Right lung (tissue), 10 donors: ENCODE measurements at places on chromosomes 12 and 14. TPM values are rescaled to one million over a fixed set of nuclear protein-coding genes. Genes with fewer than 3 reads are reported as not detected.
A peak's percentile ranks its signal among the peaks of the same experiment; 100 is the strongest.

Gene CFL2
- polyA plus RNA-seq: 43.7 TPM

DNA sequence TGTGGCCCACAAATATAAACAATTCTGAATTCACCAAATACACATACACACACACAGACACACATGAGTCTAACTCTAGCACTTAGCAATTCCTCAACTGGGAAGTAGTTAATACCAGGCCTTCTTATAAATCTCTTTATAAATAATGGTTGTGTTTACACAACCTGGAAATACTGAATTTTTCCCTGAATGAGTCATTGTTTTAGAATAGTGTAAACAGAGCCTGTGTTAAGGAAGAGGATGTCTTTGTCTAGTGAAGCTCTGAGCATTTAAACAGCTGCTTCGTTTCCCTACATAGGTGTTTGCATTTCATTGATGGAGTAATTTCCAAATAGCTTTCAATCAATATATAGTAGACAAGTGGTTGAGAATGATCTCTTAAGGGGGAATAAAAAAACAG is 218.8 kb downstream of the BTG1 start:
- DNase-seq: no peak

Gene GPR162
- 17.0 TPM for polyA plus RNA-seq

Gene PTGER2
- polyA plus RNA-seq: 3.9 TPM

DNA sequence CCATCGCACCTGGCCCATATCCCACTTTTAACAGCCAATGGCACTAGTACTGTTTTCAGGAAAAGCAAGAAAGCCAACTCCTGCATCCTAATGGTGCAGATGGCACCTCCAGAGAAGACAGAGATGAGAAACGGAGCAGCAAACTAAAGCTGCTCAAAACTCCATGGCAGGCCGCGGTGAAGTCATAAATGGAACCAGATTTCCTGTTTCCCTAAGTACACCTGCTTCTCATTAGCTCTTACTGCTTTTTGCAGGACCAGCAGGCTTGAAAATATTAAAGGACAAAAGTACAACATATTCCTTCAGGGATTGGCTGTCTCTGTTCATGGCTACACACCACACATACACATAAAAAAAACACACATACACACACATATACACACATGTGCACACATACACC is 36.7 kb upstream of the LGALS3 start:
- DNase-seq: no peak

GRCh38 chr14:91971188-91971778 is 23.8 kb upstream of the FBLN5 start:
- DNase-seq: no peak

DNA sequence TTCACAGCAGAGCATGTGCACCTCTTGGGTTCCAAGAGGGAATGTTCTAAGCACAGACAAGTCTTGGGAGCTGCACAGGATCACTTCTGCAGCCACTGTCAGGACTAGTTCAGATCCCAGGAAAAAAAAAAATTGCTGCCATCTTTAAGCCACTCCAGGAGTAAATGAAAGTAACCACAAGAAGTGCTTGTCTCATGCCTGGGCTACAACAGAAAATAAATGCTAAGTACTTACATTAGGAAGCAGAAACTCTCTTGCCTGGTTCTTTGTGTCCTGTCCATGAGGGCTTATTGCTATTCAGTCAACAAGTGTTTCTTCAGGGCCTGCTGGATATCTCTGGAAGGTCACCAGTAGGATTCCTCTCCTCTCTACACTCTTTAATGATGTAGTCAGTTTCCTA is 176.1 kb downstream of the KTN1 start:
- no peak for DNase-seq

Gene LBHD2
- not detected for polyA plus RNA-seq

DNA sequence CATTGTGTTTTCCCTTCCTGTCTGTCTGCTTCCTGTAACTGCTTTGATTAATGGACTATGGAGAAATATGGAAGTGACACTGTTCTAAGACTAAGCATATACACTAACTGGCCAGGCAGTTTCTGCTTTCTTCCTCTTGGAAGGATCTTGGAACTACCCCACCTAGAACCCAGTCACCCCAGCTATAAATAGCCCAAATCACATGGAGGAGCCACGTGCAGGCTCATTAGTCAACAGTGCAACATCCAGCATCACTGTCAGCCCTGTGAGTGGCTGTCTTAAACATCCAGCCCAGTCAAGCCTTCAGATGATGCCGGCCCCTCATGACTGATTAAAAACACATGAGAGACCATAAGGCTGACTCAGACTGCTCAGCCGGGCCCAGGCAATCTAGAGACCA is 39.2 kb downstream of the BCAT1 start:
- DNase-seq: no peak

- no peak for DNase-seq
These were observed 12.1 kb downstream of the SLC7A8 start for GRCh38 chr14:23171222-23171975.

- no peak for DNase-seq
These were observed 1241.2 kb upstream of the FLRT2 start for GRCh38 chr14:84288781-84289180.

DNA sequence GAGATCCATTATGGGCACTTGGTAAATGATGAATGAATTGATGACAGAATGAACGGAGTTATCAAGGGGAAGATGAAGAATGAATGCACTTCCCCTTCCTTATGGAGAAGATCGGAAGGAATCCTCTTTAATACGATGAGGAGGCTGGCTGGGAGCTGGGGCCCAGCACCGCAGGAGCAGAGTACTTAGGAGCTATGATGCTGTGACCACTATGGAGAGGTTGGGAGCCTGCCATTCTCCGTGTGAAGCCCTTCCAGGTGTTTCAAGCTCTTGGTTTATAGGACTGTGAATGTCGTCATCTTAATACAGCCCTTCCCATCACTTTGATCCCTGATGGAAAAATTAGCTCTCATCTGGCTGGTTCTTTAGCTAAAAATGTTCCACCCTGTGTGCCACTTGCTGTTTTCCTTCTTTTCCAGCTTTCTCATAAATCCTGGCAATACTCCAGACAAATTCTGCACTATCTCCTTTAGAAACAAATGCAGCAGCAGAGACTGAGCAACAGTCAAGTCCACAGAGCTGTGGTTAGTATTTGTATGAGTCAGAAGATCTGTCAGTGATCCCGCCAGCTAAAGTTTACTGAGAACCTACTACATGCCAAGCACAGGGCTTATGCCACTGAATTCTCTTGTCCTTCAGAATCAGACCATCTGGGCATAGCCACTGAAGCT is 263.1 kb upstream of the CRY1 start:
- DNase-seq: no peak

Gene APOF
- polyA plus RNA-seq: 0.10 TPM

DNA sequence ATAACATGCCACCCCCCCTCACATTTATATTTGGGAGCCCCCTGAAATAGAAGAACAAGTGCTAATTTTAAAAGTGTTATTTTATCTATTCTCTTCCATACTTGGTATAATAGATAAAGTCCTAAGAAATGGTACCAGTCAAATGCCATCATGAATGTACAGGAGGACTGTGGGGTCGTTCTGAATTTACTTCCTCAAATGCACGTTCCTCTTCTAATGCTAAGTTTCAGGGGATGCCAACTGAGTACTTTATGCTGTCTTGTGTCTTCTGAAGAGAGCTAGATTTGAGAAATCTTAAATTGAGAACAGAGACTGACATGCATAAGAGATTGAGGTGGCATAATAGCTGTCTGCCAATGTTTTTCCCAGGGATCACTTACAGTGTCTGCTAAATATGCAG is 59.0 kb downstream of the CFAP54 start:
- no peak for DNase-seq

DNA sequence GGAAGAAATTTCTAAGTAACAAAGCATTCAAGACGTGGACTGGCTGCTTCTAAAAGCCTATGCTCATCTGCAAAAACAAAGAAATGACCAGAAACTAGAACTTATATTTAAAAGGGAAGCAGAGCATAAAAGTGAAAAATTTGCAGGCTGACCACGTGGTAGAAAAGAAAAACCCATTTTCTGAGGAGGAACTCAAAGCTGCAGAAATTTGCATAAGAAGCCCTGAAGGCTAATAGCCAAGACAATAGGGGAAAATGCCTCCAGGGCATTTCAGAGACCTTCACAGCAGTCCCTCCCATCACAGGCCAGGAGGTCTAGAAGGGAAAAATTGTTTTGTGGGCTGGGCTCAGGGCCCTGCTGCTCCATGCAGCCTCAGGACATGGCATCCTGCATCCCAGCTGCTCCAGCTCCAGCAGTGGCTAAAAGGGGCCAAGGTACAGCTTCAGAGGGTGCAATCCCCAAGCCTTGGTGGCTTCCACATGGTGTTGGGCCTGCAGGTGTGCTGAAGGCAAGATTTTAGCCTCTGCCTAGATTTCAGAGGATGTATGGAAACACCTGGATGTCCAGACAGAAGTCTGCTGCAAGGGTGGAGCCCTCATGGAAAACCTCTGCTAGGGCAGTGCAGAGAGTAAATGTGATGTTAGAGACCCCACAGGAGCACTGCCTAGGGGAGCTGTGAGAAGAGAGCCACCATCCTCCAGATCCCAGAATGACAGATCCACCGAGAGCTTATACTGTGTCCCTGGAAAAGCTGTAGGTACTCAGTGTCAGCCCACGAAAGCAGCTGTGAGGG is 55.5 kb downstream of the CHGA start:
- DNase-seq: no peak

Gene LTBP2
- 30.9 TPM for polyA plus RNA-seq

Gene INHBE
- polyA plus RNA-seq: 1.2 TPM

Gene TAS2R42
- polyA plus RNA-seq: not detected

DNA sequence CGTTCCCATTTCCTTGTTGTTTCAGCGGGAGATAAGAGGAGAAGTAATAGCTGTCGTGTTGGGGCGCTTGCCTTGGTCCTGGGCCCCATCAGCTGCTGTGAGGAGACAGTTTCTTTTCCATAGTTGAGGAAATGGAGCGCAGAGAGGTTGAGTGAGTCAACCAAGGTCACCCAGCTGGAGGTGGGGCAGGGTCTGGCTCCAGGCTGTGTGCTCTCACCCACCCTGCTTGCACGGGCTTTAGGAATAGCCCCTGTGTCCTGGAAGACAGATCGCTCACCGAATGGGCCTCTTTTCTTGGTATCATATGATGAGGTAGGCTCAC is 165.7 kb upstream of the RTL1 start:
- no peak for DNase-seq

- peak; percentile 11 for DNase-seq
These were observed 865 bp downstream of the RGS6 start for GRCh38 chr14:71933001-71933587.

Gene CLEC4D
- polyA plus RNA-seq: 0.31 TPM

Gene WNT1
- not detected for polyA plus RNA-seq

Gene KLRC4
- 0.85 TPM for polyA plus RNA-seq

- DNase-seq: peak; percentile 72
These were observed at the start of gene HSPB8 for GRCh38 chr12:119178544-119179334. Gene HSPB8 (plus strand): TSS chr12:119178931. CDS start chr12:119179313, 382 bp downstream.

DNA sequence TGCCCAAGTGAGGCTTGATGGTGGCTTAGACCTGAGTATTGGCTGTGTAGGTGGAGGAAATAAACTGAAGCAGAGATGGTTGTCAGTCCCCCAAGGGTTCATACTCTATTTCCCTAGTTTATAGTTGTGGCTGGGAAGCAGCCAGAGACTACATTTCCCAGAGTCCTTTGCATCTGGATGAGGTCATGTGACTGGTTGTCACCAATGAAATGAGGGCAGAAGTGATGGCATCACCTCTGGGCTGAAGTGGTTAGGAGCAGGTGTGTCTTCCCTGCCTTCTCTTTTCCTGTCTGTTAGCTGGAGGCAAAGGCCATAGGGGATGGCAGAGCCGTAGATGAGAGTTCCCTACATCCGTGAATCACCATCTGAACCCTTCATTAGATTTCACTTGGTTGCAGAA is 16.3 kb upstream of the NOS1 start:
- no peak for DNase-seq

- DNase-seq: peak; percentile 82
These were observed 37.3 kb upstream of the ADGRD1 start for GRCh38 chr12:130916241-130916911.

Gene DPF3
- 2.4 TPM for polyA plus RNA-seq

- no peak for DNase-seq
These were observed 33.3 kb downstream of the RAD52 start for GRCh38 chr12:916240-916639.

Gene MYO1H
- 1.1 TPM for polyA plus RNA-seq

Gene KRT75
- not detected for polyA plus RNA-seq

Gene ENDOU
- polyA plus RNA-seq: 0.33 TPM

Gene KLRG1
- polyA plus RNA-seq: 1.2 TPM

- DNase-seq: peak; percentile 73
These were observed 14.5 kb upstream of the MAP1LC3B2 start for GRCh38 chr12:116544656-116545055.

DNA sequence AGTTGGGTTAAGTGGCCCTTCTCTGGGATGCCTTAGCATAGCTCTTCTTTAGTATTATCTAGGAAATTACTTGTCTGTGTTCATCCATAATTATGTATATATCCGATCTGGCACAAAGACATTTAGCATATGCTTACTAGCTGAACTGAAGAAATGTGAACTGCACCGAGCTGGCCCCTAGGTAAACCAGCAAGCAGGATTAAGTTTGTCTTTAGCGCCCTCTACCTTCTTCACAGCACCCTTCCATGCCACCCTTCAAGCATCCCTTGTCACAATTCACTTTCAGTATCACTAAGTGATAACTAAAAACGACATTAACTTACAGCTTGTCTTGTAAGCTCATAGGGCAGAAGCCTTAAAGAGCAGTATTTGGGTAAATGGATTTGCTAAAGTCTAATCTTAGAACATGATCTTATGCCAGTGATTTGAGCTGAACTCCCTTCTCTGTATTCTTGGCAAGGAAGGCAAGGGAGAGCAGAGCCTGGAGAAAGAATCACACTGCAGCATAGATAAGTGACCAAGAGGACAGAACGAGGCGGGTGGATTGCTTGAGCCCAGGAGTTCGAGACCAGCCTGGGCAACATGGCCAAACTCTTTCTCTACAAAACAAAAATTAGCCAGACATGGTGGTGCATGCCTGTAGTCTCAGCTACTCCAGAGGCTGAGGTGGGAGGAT is 2.6 kb upstream of the HAL start:
- DNase-seq: peak; percentile 45

- no peak for DNase-seq
These were observed 270.8 kb downstream of the ZFP36L1 start for GRCh38 chr14:68521961-68522509.

- no peak for DNase-seq
These were observed 5.9 kb downstream of the POMT2 start for GRCh38 chr14:77314539-77315457.

Gene SDR9C7
- polyA plus RNA-seq: 0.24 TPM

Gene TXNDC16
- polyA plus RNA-seq: 22.0 TPM

Gene MYF6
- polyA plus RNA-seq: 4.7 TPM

Gene RESF1
- 47.5 TPM for polyA plus RNA-seq

Gene GCN1
- polyA plus RNA-seq: 53.7 TPM

DNA sequence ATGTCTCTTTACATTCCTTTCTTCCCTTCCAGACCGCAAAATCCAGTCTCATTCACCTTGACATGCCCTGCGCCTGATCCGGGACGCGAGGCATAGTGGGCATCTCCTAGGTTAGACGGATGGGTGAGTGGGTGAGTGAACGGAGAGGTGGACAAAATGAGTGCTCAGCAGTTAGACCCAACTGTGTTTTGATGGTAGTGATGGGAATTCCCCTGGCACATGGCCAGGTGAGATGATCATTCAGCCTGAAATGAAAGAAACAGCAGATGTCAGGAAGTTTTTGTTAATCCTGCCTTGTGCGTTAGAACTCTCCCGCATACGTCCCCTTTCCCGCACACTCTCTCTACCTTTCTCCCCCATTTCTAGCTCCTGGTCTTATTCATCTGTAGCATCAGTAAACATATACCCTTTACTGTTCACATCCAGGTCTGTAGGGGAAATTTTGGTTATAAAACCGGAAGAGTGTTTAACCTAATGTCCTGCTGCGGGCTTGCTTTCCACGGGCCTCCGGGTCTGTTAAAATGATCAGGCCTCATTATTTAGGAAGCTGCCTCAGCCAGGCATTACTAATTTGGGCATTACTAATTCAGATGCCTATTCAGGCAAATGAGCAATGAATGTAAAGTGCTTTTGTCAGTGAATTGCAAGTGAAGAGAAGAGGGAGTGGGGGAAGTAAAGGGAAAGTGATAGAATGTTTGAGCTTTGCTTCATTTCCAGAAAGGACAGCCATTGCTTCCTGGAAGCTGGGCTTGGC is 172.8 kb downstream of the ETV6 start:
- DNase-seq: no peak
